DND-41 (cell line): ENCODE measurements at places on chromosomes 2 and 18.

GRCh38 chr2:12804091-12804856 lies 87.5 kb downstream of the TRIB2 start:
- H3K36me3 ChIP-seq = no peaks in the 10 kb centered on the region
- no peak overlapping the region for H3K4me3 ChIP-seq
- no peak overlapping the region for H3K27ac ChIP-seq
- H3K27me3 ChIP-seq = no peaks in the 10 kb centered on the region

DNA sequence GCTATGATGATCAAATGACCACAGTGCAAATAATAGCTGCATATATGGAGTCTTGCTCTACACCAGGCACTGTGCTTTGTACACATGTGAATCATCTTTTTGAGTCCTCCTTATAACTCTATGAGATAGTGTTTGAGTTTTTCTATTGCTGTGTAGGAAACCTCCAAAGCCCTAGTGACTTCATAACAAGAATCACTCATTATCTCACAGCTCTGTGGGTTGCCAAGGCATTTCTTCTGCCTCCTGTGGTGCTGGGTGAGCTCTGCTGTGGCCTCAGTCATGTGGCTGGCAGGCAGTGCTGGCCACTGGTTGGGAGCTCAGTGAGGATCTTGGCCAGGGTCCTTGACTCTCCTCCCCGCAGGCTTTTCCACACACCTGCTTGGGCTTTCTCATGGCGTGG lies 153.4 kb downstream of the CAPN13 start:
- H3K27ac ChIP-seq = no peak overlapping the region
- no peaks in the 10 kb centered on the region for H3K36me3 ChIP-seq
- DNase-seq = no peak
- no peaks in the 10 kb centered on the region for H3K4me1 ChIP-seq

DNA sequence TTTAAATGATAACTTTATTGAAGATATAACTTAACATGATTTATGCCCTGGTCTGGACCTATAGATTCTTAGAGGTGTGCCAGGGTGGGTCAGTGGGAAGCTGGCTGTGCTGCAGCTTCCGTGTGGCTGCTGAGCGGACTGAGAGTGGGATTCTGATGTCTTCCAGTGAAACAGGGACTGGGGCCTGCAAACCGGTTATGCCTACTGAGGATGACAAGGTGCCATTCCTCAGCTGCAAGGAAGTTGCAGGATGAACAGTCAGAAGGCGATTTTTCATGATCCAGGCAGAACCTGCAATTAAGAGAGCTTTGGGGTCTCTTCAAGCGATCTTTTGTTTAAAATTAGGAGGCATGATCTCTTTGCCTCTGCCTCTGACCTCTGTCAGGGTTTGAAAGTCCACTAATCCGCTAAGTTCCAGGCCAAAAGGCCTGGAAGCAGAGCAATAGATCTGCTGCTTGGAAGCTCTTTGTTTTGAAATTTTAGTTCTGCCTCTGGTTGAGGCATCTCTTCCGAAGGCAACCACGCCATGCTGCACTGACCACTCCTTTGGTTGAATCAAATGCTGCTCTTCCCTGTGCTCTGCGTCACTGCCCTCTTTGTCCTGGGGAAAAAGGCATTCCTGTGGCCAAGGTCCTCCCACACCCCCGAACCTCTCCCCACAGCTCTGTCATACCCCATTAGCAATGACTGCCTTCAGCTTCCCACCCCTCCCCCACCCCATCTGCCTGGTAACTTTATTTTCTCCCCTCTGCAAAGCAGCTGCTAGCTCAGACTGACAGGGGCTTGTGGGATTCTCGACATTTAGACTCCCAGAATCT lies 2.0 kb downstream of the TMEM169 start:
- H3K27ac ChIP-seq = no peak overlapping the region
- peaks cover 25% of the 10 kb centered on the region for H3K27me3 ChIP-seq
- DNase-seq = peak; percentile 32
- no peak overlapping the region for H3K4me3 ChIP-seq
- no peaks in the 10 kb centered on the region for H3K36me3 ChIP-seq
- peaks cover 29% of the 10 kb centered on the region for H3K4me1 ChIP-seq

DNA sequence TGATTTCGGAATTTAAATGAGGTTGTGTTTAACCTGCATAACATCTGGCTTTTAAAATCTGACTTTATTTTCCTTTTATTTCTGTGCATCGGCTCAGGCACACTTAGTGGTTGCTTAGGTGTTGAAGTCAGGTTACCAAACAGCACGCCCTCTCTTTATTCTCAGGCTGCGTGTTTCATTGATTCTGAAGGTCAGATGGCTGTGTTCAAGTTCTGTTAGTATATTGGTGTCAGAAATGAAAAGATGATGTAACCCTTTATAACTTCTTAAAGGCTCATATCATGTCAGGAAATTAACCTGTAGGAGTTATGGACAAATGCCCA lies 246.5 kb downstream of the LDLRAD4 start:
- peak overlapping the region; percentile 74 for H3K27ac ChIP-seq
- DNase-seq = no peak
- peaks cover 60% of the 10 kb centered on the region for H3K4me1 ChIP-seq
- no peak overlapping the region; the same call in 1 of the 2 replicates for H3K4me3 ChIP-seq
- no peaks in the 10 kb centered on the region for H3K27me3 ChIP-seq

GRCh38 chr2:170218456-170218855 lies 40.5 kb downstream of the MYO3B start:
- peaks cover 12% of the 10 kb centered on the region for H3K27me3 ChIP-seq
- H3K4me1 ChIP-seq = no peaks in the 10 kb centered on the region
- H3K27ac ChIP-seq = no peak overlapping the region
- no peaks in the 10 kb centered on the region for H3K36me3 ChIP-seq
